Natural killer cell (primary cell): ENCODE measurements at places on chromosomes 2 and 18. TPM values are rescaled to one million over a fixed set of nuclear protein-coding genes. Genes with fewer than 3 reads are reported as not detected.

- DNase-seq = peak; percentile 82
Observed at GRCh38 chr2:15142069-15142689, 419.0 kb downstream of the NBAS start.

GRCh38 chr18:22559414-22560274 is 141.9 kb upstream of the CTAGE1 start:
- peak; percentile 56 for DNase-seq

The OR6B2 gene
- total RNA-seq = not detected

GRCh38 chr2:167960089-167960747 is 287.2 kb downstream of the STK39 start:
- no peak for DNase-seq

DNA sequence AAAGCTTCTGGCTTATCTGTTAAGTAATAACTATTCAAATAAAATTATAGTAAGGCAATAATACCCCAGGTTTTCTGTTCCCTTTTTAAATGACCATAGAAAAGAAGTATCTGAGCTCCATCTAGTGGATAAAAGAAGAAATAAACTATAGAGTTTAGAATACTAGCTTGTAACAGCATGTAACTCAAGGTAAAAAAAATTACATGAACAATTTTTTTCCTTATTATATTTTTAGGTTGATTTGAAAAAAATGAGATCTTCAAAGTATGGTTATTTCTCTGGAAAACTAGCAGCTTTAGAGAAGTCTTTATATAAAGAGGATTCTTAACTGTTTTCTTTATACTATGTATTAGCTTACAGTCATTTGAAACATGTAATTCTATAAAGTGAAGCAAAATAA is 58.1 kb downstream of the NCKAP1 start:
- DNase-seq = no peak

GRCh38 chr2:109427661-109428091 is 186.1 kb downstream of the SEPTIN10 start:
- DNase-seq = no peak

The RTP5 gene
- total RNA-seq = 1.7 TPM

DNA sequence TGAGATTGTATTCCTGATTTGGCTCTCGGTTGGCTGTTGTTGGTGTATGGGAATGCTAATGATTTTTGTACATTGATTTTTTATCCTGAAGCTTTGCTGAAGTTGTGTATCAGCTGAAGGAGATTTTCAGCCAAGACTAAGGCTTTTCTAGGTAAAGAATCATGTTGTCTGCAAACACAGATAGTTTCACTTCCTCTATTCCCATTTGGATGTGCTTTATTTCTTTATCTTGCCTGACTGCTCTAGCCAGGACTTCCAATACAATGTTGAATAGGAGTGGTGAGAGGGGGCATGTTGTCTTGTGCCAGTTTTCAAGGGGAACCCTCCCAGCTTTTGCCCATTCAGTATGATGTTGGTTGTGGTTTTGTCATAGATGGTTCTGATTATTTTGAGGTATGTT is 90.4 kb downstream of the CYP26B1 start:
- no peak for DNase-seq

- no peak for DNase-seq
Observed at GRCh38 chr2:55860832-55861231, 62.8 kb downstream of the EFEMP1 start.

The VIT gene
- 1.7 TPM for total RNA-seq

DNA sequence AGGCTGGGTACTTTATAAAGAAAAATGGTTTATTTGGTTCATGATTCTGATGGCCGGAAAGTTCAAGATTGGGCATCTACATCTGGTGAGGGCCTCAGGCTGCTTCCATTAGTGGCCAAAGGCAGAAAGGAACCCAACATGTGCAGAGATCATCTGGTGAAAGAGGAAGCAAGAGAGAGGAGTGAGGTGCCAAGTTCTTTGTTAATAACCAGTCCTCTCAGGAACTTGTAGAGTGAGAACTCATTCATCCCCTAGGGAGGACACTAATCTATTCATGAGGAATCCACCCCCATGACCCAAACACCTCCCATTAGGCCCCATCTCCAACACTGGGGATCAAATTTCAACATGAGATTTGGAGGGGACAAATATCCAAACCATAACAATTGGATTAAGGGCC is 17.8 kb upstream of the SERPINE2 start:
- DNase-seq = no peak

DNA sequence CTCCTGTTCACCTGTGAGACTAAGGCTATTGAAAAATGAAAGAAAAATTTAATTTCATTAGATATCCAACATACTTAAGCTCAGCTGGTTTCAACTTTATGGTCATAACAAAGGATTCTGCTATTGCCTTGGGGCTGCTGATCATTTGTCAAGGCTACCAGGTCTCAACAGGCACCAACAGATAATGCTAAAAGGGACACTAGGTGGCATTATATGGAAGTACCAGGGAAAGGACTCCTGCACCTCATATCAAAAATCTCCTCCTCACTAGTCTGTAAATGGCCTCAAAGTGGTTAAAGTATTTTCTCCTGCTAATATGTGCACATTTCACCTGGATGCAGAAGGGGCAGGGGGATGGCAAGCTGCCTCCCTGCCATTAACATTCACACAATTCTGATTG is 167.9 kb upstream of the REG3A start:
- no peak for DNase-seq

The DUSP11 gene
- 46.6 TPM for total RNA-seq

The MAP3K19 gene
- not detected for total RNA-seq

DNA sequence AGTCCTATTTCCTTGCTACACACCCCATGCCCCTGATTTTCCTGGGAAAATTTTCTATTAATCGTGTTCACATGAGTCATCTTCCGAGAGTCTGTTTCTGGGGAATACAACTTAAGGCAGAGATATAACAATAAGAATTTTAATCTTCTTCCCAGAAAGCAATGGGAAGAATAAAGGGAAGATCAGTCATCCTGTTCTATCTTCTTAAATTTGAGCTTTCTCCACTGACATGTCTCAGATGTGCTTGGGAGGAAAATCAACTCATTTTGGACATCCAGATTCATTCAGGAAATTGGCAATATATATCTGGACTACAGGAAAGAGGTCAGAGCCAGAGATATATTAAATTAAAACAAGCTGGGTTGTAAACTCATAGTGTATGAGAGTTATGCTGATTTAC is 62.3 kb upstream of the SPAG16 start:
- DNase-seq = no peak

DNA sequence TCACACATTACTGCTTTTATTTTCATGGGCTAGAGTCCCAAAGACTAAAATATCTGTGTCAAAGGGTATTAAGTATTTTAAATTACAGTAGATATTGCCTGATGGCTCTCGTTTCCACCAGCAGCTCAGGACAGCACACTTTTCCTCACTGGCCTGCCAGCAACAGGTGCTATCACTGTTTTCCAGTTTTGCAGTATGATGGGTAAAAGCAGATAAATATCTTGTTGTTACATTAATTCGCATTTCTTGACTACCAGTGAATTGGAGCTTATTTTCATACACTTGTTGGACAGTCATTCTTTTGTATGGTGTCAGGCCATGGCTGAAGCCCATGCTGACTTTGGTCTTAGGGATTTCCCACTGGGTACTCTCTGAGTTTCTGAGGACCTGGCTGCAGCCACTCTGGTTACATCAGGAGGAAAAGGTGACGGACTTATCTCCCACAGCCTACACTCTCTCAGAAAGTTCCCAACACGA is 4.8 kb downstream of the APOB start:
- no peak for DNase-seq

The TMEM178A gene
- total RNA-seq = 0.21 TPM

The DCC gene
- total RNA-seq = not detected
